RWPE2 (cell line): ENCODE measurements at places on chromosomes 6 and 20.

- H3K36me3 ChIP-seq: no peaks in the 10 kb centered on the region
- H3K27ac ChIP-seq: no peak overlapping the region
- DNase-seq: no peak
- no peaks in the 10 kb centered on the region for H3K27me3 ChIP-seq
- no peak overlapping the region for H3K4me3 ChIP-seq
Observed at GRCh38 chr6:167122041-167122826, 662 bp upstream of the CCR6 start.

DNA sequence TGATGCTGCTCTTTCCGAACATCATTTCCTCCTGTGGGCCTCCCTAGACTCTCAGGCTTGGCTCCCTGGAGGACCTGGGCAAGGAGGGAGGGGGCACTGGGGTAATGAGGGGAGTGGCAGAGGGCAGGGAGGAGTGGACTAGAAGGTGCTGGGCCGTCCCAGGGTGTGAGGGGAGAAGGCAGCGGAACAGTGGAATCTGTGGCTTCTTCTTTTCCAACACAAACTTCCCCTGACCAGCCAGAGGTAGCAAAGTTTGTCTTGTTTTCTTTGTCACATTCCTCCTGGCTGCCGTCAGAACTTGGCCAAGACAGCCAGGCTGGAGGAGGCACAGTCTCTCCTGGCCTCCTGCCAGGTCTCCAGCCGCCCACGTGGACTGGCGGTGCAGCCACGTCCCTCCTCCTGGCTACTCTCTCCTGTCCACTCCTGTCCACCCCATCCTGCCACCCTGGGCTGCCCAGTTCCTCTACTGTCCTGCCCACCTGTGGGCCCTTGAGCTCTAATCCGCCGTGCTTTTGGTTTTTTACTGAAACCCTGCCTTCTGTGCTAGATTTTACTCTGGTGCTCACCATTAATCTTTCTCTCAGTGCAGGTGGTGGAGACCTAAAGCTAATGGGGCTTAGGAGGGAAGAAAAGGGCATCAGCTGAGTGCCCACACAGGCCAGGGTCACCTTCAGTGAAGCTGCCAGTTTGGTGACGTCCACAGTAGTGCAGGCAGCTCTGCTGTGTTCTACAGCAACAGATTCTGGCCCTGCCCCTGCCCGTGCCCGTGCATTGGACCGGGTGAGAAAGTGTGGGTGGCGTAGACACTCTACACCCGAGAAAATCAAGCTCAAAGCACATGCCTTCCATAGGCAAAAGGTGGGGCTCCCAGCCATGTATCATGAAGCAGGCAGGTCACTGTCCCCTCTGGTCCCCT, 2.8 kb upstream of the CDSN start:
- no peaks in the 10 kb centered on the region for H3K27me3 ChIP-seq
- peaks cover 38% of the 10 kb centered on the region for H3K4me1 ChIP-seq
- peak; percentile 89 for DNase-seq
- H3K36me3 ChIP-seq: no peaks in the 10 kb centered on the region
- peak overlapping the region; percentile 51 for H3K27ac ChIP-seq
- no peak overlapping the region for H3K4me3 ChIP-seq

- no peaks in the 10 kb centered on the region for H3K4me1 ChIP-seq
- H3K27ac ChIP-seq: no peak overlapping the region
- no peak for DNase-seq
- H3K36me3 ChIP-seq: no peaks in the 10 kb centered on the region
- no peaks in the 10 kb centered on the region for H3K27me3 ChIP-seq
Observed at GRCh38 chr20:6756693-6757595, 10.5 kb upstream of the BMP2 start.

- DNase-seq: no peak
- H3K36me3 ChIP-seq: no peaks in the 10 kb centered on the region
- no peaks in the 10 kb centered on the region for H3K27me3 ChIP-seq
- H3K4me3 ChIP-seq: no peak overlapping the region
Observed at GRCh38 chr6:24743265-24743943, 24.4 kb upstream of the C6orf62 start.

GRCh38 chr20:36154700-36155628, at the start of gene EPB41L1:
Gene EPB41L1, plus strand, starts transcription at chr20:36154740. Its CDS starts 19,038 bp downstream, at chr20:36173778.
- DNase-seq: peak; percentile 84
- H3K4me3 ChIP-seq: peak within 1 kb of the TSS; percentile 51
- H3K36me3 ChIP-seq: no peaks in the 10 kb centered on the region
- no peaks in the 10 kb centered on the region for H3K27me3 ChIP-seq
- no peaks in the 10 kb centered on the region for H3K4me1 ChIP-seq
- no peak within 1 kb of the TSS for H3K27ac ChIP-seq

DNA sequence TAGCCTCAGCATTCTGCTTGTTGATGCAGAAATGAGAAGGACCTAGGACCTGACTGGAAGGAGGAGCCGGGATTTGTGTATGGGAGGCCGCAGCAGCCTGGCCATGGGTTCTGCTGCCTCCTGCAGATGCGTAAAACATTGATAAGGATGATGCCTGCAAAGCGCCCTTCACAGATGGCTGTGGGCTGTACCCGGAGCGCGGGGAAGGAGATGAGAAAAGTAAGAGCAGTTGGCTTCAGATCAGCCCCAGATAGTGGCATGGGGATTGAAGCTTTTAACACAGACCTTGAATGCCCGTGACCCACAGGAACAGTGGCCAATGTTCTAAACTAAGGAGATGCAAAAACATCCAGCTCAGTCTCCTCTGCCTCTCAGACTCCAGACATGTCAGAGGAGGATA, 136.4 kb upstream of the KCNG1 start:
- no peak for DNase-seq
- no peak overlapping the region for H3K27ac ChIP-seq
- H3K4me3 ChIP-seq: no peak overlapping the region
- no peaks in the 10 kb centered on the region for H3K36me3 ChIP-seq
- peaks cover 9% of the 10 kb centered on the region for H3K27me3 ChIP-seq

GRCh38 chr6:38352636-38353035, 287.1 kb downstream of the BTBD9 start:
- no peak overlapping the region for H3K27ac ChIP-seq
- H3K36me3 ChIP-seq: no peaks in the 10 kb centered on the region
- no peak overlapping the region for H3K4me3 ChIP-seq
- H3K4me1 ChIP-seq: no peaks in the 10 kb centered on the region

- peak; percentile 95 for DNase-seq
- H3K27me3 ChIP-seq: no peaks in the 10 kb centered on the region
- H3K36me3 ChIP-seq: peaks cover 46% of the 10 kb centered on the region
Observed at GRCh38 chr20:47319517-47320252, 36.8 kb downstream of the ZMYND8 start.

DNA sequence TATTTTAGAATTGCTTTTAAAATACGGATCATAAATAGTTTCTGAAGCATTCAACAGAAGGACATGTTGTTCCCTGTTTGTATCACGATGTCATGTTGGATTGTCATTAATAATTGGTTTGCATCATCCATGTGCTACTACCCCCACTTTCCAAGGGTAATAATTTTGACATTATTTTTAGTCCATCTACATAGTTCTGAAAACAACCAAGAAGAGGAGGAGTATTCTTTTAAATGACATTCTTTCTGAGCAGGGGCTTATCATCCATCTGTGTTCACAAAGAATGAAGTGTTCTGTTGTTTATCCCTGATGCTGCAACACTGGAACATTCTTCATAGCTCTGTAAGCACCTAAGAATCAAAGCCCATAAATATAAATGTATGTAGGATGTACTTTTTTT, 151.0 kb upstream of the CITED2 start:
- no peaks in the 10 kb centered on the region for H3K27me3 ChIP-seq
- DNase-seq: no peak
- no peaks in the 10 kb centered on the region for H3K36me3 ChIP-seq
- H3K27ac ChIP-seq: no peak overlapping the region

GRCh38 chr6:5067305-5067704, 17.8 kb upstream of the PPP1R3G start:
- no peaks in the 10 kb centered on the region for H3K4me1 ChIP-seq
- H3K27ac ChIP-seq: no peak overlapping the region
- DNase-seq: no peak
- no peak overlapping the region for H3K4me3 ChIP-seq

DNA sequence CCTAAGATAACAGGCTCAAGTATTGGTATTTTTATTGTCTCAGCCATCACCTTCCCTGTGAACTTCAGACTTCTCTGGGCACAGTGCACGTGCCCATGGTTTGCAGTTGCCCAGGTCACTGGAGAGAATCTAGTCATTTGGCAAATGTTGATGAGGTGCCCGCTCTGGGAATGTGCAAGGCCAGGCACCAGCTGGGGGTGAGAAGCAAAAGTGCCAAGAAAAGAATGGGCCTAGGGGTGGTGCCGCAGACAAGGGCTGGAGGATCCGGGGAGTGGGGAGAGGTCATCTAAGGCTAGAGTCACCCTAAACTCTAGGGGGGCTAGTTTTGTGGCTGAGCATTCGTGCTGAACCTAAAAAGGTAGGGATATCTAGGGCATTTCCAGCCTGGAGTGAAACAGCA, 57.0 kb upstream of the VSTM2L start:
- no peaks in the 10 kb centered on the region for H3K4me1 ChIP-seq
- H3K4me3 ChIP-seq: no peak overlapping the region
- H3K36me3 ChIP-seq: peaks cover 24% of the 10 kb centered on the region

DNA sequence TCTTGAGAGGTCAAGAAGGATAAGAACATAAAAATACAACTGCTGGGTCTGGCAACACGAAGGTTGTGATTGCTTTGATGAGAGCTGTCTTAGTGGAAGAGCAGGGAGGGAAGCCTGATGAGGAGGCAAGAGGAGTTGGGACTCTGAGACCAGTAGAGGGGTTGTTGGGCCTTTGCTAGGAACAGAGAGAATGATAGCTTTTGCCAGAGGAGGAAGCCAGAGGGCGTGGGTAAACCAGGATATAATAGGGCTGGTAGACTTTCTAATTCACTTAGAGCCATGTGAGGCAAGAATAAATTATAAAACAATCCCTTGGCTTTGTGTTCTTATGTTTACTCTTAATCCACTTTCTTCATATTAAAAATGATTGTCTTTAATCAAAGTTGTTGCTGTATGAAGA, 78.6 kb downstream of the RCAN2 start:
- no peak overlapping the region for H3K4me3 ChIP-seq
- H3K36me3 ChIP-seq: no peaks in the 10 kb centered on the region
- no peak overlapping the region for H3K27ac ChIP-seq
- DNase-seq: no peak

DNA sequence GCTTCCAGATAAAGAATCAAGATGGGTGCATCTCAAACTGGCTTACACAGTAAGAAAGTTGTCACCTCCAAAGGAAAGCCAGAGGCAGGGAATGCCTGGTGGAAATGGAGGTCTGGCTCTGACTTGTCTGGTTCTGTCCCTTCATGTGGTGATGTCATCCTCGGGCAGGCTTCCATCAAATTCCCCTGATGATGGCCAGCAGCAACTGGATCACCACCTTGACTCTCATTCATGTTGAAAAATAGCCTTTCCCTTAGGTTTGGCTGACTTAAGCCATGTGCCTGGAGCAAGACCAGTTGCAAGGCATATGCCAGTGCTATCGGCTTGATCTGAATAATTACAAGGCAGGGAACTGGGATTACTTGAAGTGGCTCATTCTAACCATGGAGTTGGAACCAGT, 28.8 kb downstream of the IMPG1 start:
- no peaks in the 10 kb centered on the region for H3K27me3 ChIP-seq
- no peak for DNase-seq
- no peaks in the 10 kb centered on the region for H3K36me3 ChIP-seq

GRCh38 chr20:57704245-57704644, 5.6 kb downstream of the PMEPA1 start:
- peaks cover 80% of the 10 kb centered on the region for H3K4me1 ChIP-seq
- no peaks in the 10 kb centered on the region for H3K27me3 ChIP-seq
- peaks cover 92% of the 10 kb centered on the region for H3K36me3 ChIP-seq
- H3K4me3 ChIP-seq: no peak overlapping the region
- no peak for DNase-seq

- H3K36me3 ChIP-seq: no peaks in the 10 kb centered on the region
- no peak overlapping the region for H3K27ac ChIP-seq
- no peak overlapping the region for H3K4me3 ChIP-seq
- H3K4me1 ChIP-seq: no peaks in the 10 kb centered on the region
Observed at GRCh38 chr6:12601881-12602280, 114.7 kb upstream of the PHACTR1 start.

DNA sequence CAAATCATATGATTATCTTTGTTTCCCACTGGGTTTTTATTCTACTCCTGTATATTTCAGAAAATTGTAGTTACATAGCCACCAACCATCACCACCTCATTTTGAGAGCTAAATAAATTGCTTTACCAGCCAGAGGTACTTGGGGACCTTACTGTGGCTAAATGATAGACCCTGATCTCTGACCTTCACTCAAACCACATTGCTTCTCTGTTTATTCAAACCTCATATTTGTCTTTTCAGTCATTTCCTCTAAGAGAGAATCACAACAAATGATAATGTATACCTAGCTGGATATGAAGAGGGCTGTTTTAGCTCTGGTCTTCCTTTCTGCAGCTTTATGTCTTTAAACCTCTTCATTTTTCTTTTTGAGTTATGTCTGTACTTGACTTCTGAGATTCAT, 142.8 kb downstream of the ADGB start:
- no peaks in the 10 kb centered on the region for H3K36me3 ChIP-seq
- H3K27me3 ChIP-seq: no peaks in the 10 kb centered on the region
- no peak overlapping the region for H3K4me3 ChIP-seq
- H3K4me1 ChIP-seq: no peaks in the 10 kb centered on the region
